GM23248 (cell line): ENCODE measurements at places on chromosomes 3 and 15.

DNA sequence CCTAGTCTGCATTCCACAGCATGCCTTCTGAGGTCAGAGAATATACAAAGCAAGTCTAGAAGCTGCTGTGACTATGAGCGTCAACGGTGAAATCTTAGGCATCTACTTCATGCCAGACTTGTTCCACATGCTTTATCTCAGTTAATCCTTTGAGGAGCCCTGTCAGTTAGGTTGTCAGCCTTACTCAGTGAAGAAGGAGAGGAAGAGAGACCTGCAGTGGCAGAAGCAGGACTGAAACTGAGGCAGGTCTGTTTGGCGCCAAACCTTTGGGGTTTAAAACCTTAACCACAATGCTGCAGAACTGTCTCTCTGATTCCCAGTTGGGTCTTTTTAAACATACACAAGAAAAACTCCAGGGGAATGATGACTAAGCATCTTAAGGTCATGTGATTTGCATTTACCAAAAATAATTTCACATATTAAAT, 139.0 kb upstream of the LIPC start:
- DNase-seq, result no peak

GRCh38 chr15:89964232-89964954, 36.7 kb upstream of the ZNF710 start:
- no peak for DNase-seq

- DNase-seq, result no peak
Observed at GRCh38 chr3:168618827-168619470, 523.2 kb upstream of the GOLIM4 start.

GRCh38 chr3:141380987-141381386, 12.7 kb downstream of the ZBTB38 start:
- DNase-seq, result no peak

- DNase-seq, result peak; percentile 15
Observed at GRCh38 chr3:4409971-4410573, 57.0 kb downstream of the SUMF1 start.

- DNase-seq, result no peak
Observed at GRCh38 chr3:113535898-113536297, 3.5 kb downstream of the SIDT1 start.

GRCh38 chr3:143352850-143353550, 233.4 kb downstream of the CHST2 start:
- no peak for DNase-seq

DNA sequence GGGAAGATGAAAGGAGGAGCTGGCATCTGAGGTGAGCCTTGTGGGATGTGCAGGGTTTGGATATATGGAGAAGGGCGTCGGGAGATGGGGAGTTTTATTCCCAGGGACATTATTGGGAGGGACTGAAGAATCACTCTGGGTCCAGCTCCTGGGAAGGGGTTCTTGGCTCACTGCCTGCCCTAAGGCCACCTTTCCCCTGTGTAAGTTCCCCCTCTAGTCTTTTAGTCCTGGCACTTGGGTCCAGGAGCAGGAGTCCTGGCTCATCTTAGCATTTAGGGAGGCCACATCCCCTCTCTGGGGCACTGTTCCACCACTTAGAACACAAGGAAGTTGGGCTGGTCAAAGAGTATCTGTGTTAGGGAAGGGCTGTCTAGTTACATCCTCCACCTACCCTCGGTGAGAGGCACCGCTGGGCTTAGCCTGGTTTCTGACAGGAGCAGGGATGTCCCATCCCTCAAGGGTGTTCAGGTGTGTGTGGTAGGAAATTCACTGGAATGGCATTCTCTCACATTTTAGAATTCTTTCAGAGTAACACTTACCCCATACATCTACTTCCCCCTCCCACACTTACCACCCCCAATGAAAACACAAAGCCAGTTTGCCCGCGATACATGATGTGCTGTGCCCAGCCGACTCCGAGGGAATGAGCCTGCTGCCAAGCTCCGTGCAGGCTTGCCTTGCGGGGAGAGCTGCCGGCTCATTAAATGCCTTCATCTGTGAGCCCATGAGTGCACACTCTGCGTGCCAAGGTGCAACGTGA, 86.7 kb downstream of the FAM43A start:
- peak; percentile 45 for DNase-seq

GRCh38 chr3:143484846-143485512, 363.3 kb downstream of the SLC9A9 start:
- DNase-seq, result peak; percentile 6

GRCh38 chr3:62975566-62975965, 100.3 kb upstream of the CADPS start:
- DNase-seq, result no peak

DNA sequence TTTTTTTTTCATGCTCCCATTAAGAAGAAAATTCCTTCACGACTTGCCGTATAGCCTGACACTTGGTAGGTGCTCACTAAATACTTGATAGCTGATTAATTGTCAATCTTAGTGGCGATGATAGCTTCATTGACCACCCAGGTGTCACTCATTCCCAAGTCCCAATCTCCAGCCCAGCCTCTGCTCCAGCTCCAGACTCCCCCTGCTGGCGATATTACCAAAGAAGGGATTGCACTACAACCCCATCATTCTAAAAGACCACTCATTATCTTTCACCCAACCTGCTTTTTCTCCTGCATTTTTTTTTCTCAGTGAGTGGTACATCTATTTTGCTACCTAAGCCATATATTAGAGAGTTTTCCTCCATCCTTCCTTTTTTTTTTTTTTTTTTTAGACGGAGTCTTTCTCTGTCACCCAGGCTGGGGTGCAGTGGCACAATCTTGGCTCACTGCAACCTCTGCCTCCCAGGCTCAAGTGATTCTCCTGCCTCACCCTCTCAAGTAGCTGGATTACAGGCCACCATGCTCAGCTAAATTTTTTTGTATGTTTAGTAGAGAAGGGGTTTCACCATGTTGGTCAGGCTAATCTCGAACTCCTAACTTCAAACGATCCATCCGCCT, 19.5 kb upstream of the COMMD2 start:
- peak; percentile 71 for DNase-seq

GRCh38 chr3:55252921-55253320, 234.2 kb downstream of the WNT5A start:
- peak; percentile 57 for DNase-seq

DNA sequence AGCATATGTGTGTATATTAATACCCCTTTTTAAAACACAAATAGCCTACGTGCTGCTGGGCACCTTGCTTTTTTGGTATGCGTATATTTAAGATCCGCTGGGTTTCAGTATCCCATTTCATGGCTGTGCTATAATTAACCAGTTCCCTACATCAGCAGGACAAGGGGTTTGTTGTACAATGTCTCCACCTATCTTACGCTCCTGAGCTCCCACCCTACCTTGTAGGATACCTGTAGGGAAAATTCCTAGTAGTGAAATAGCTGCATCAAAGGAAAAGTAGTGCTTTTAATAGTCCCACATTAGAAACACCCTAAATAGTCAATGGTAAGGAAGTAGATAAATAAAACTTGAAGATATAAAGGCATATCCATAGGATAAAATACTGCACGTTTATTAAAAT, 1.4 kb downstream of the MAP6D1 start:
- DNase-seq, result no peak

DNA sequence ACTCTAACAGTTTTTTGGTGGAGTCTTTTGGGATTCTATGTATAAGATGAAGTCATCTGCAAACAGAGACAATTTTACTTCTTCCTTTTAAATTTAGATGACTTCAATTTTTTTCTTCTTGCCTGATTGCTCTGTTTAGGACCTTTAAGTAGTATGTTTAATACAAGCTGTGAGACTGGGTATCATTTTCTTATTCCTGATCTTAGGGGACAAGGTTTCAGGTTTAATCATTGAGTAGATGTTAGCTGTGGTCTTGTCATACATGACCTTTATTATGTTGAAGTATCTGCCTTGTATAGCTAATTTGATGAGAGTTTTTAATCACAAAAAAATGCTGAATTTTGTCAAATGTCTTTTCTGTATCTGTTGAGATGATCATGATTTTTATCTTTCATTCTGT, 20.6 kb downstream of the GRM2 start:
- DNase-seq, result no peak

DNA sequence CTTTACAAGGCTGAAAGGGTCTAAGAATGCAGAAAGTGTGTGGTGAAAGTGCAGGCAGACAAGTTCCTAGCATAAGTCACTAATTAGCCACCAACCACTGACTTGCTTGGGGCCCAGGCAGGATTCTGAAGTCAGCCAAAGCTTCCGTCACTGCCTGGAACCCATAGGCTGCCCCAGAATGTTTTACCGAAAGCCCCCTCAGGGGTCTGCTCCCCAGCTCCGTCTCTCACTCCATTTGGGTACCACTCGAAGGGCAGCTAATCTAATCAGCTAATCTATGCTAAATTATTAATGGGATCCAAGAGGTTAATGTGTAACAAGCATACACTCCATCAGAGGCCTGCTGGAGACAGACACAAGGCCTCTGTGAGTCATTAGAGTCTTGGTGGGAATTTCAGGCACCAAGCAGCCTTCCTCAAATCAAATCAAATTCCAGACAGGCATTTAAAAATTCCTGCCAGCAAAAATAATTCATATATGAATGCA, 13.2 kb downstream of the ADAMTS9 start:
- DNase-seq, result peak; percentile 65

DNA sequence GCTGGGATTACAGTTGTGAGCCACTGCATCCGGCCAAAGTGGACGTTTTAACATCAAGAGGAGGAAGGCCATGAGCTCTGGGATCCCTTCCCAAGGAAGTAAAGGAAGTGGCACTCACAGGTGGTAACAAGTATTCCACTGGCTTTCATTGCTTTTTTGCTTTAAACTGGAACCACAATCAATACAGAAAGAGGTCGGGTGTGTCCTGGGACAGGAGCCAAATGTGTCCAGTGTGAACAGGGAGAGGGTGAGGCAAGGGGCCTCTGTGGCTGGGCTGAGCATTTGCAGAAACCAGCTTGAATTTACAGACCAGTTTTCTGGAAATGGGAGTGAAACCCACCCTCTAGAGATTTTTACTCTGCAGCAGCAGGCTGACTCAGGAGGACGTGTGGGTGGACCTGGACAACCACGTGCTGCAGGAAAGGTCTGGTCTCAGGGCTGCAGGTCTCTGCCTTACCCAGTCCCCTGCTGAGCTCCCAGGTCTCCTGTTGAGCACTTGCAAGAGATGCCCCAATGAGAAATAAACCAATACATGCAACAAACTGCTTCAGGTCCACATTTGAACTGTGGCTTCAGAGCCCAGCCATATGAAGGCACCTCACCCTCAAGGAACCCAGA, 42.8 kb upstream of the TMEM115 start:
- DNase-seq, result no peak

DNA sequence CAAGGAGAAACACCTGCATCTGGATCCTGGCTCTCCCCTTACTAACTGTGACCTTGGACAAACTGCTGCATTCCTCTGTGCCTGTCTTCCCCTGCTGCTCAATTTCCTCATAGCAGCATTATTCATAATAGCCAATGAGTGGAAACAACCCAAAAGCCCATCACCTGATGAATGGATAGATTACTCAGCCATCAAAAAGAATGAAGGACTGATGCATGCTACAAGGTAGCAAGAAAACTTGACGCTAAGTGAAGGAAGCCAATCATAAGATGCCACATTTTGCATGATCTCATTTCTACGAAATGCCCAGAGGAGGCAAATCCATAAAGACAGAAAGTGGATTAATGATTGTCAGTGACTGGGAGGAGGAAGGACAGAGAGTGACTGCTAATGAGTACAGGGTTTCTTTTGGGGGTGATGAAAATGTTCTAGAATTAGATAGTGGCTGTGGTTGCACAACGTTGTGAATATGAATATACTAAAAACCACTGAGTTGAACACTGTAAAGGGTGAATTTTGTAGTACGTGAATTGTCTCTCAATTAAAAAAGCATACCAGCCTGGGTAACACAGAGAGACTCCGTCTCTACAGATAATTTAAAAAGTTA, 11.2 kb downstream of the IGDCC4 start:
- DNase-seq, result peak; percentile 33

DNA sequence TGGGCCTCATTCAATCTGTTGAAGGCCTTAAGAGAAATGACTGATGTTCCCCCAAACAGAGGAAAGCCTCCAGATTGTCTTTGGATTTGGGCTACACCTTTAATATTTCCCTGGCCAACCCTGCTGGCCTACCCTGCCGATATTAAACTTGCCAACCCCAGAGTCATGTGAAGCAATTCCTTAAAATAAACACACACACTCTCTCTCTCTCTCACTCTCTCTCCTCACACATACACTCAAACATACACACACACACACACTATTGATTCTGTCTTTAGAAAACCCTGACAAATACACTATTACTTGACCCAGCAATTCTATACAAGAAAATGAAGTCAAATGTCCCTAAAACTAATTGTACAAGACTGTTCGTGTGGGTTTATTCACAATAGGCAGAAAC, 109.9 kb upstream of the ST8SIA2 start:
- no peak for DNase-seq

GRCh38 chr3:195468841-195469240, 26.0 kb upstream of the ACAP2 start:
- DNase-seq, result no peak
